SK-N-SH (cell line): ENCODE measurements at places on chromosomes 13 and 19.

GRCh38 chr13:39016787-39017186 lies 21.1 kb downstream of the PROSER1 start:
- DNase-seq, result peak; percentile 51

GRCh38 chr19:32404933-32405430 lies 588 bp upstream of the DPY19L3 start:
- DNase-seq, result no peak

DNA sequence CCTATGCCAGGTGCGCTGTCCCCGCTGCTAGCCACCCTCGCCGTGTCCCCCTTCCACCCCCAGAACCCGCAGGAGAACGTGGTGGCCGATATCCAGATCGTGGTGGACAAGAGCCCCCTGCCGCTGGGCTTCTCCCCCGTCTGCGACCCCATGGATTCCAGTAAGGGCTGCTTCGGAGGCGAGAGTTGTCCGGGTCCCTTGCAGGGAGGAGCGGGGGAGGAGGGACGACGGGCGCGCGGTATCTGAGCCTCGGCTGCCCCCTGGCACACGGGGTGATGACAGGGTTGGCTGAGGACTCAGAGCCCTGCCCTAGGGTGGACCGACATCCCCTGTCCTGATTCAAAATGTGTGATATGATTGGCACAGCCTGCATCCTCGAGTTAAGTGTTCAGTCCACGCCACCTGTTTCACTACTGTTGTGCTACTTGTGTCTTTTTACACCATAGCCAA lies 653 bp downstream of the MVB12A start:
- peak; percentile 85 for DNase-seq

DNA sequence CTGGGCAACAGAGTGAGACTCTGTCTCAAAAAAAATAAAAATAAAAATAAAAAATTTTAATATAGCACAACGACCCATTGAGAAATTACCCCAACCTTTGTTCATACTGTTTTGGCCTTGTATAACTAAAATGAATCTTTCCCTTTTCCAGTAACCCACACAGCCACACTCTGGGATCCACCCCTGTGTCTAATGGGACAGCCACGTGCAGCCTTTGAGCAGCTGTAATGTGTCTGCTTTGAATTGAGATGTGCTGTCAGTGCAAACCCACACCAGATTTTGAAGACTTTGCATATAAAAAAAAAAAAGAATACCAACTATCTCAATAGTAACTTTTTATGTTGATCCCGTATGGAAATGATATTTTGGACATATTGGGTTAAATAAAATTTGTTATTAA lies 112.7 kb upstream of the UBL3 start:
- DNase-seq, result no peak

DNA sequence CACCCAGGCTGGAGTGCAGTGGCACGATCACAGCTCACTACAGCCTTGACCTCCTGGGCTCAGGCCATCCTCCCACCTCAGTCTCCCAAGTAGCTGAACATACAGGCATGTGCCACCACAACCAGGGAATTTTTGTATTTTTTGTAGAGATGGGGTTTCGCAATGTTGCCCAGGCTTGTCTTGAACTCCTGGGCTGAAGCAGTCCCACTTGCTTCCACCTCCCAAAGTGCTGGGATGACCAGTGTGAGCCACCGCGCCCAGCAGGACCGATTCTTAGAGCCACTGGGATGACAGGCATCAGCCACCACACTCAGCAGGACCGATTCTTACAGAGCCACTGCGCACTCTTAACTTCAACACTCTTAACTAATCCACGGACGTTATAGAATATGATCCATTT lies 54.9 kb upstream of the RANBP3 start:
- no peak for DNase-seq

DNA sequence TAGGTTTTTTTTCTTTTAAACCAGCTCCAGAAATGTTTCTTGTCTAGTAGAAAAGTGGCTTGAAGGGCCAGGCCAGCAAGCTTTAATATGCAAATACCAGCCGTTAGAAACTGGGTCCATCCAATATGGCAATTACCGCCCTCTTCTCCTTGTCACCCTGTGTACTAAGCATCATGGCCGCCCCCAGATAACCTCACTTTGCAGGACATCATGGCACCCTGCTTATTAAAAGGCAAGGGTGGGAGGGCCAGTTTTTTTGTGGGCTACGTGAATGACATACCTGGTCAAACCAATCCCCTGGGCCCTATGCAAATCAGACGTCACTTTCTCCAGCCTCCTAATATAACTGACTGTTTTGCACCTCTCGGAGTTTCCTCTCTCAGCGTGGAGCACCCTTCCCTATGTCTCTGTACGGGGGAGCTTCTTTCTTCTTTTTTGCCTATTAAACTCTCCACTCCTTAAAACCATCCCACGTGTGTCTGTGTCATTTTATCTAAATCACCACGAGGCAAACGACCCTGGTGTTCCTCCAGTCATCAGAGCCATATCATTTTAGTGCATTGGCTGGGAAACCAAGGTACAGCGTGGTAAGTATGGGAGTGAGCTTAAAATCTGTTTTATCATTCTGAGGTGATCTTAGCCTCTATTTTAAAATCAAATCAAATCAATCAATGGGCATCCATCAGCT lies 27.7 kb downstream of the OXGR1 start:
- no peak for DNase-seq

DNA sequence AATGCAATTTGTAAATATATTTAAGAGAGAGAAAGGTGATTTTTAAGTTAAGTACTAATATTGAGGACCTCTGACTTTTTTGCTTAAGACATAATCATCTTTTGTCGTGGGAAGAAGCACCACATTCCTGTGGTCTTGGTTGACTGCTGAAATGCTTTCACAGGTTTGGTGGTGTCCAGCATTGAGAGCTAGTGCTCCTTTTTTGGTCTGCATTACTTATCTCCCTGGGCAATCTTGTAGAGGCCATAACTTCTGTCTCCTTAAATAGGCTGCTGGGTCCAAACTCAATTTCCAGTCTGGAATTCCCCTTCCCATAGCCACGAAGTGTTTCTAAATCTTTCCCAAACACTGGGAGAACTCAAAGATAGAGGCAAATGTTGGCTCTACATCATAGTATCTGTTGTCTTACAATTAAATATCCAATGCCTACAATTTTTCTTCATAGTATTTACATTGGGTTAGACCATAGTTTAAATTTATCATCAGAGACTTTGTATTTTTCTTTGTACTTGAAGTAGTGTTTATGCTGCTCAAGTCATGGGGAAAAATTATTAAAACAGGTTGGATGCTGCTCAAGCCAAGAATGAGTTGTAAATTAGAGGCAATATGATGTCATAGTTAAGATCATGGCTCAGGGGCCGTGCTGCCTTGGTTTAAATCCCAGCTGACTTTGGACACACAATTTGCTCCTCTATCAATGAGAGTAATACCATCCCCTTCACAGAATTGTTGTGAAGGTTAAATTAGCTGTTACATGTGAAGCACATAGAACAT lies 105.6 kb downstream of the POSTN start:
- no peak for DNase-seq

GRCh38 chr19:23415561-23416191 lies 20.4 kb upstream of the ZNF91 start:
- peak; percentile 86 for DNase-seq

- no peak for DNase-seq
Measured at GRCh38 chr19:2056837-2057192, 5.8 kb upstream of the MKNK2 start.

- DNase-seq, result no peak
Measured at GRCh38 chr19:46022061-46022430, 807 bp downstream of the PGLYRP1 start.

GRCh38 chr13:33375421-33375820 lies 89.9 kb upstream of the STARD13 start:
- DNase-seq, result no peak

GRCh38 chr19:58468216-58468839 lies 1.4 kb downstream of the ZNF324 start:
- no peak for DNase-seq

GRCh38 chr13:47110833-47111240 lies 214.0 kb upstream of the HTR2A start:
- DNase-seq, result no peak

GRCh38 chr19:30969591-30969990 lies 379.6 kb downstream of the TSHZ3 start:
- no peak for DNase-seq

DNA sequence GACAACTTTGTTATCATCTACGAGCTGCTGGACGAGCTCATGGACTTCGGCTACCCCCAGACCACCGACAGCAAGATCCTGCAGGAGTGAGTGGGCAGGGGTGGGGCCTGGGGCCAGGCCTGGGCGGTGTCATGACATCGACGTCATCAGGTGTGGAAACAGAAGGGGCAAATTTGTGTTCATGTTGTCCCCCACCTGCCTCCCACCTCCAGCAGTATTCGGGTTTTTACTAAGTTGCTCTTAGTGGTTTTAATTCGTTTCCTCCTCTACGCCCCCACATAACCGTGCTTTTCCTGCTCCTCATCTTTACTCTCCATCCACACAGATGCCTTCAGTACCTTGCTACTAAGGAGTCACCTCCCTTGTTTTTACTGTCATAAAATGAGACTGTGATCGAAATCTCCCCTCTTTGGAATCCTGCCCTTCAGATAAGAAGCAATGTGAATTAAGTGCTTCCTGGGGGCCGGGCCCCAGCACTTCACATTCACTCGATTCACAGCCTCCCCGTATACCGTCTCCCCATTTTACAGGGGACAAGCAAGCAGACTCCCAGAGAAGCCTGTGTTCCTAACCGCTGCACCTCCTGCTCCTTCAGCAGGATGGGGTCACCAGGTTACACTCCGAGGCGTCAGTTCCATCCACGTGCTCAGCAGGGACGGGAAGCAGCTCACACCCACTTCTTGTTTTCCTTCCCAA lies 10.5 kb downstream of the AP1M1 start:
- DNase-seq, result no peak

GRCh38 chr13:79678100-79678499 lies 197.1 kb downstream of the NDFIP2 start:
- no peak for DNase-seq

- peak; percentile 75 for DNase-seq
Measured at GRCh38 chr19:2231621-2232221, 4.4 kb downstream of the PLEKHJ1 start.

DNA sequence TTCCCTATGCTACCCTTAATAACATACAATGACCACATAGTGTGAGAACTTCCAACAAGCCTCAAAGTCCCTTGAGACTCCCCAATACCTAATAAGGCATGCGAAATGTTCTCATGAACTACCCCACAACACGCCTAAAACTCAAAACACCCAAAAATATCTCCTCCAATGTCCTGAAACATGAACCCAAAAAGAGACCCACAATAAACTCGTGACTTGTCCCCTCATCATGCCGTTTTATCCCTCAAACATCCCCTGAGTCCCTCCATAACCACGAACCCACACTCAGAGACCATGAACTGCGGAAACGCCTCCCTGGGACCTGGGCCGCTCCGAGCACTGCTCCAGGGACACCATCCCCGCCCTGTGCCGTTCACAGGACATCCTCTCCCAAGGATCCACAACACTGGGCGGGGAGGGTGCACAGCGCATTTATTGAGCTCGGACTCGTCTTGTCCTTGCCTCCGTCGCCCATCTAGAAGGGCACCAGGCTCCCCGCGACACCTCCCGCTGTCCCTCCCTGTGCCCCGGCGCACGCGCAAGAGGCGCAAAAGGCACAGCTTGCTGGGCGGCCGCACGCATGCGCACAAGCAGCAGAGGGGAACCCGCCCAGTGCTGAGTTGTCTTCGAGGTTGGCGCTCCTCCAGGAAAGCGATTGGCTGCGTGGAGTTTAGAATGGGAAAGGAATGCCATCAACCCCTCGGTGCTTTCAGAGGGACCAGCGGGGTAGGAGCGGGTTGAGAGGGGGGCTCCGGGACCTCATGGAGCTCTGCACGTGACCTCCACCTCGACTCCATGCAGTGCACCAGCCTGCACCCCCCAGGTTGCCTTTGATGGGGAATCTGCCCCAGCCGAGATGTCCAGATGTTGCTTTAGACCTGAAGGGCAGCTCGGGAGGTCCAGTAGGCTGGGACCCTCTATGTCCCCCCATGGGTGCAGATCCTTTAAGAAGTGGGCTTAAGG lies 8.8 kb downstream of the FXYD3 start:
- DNase-seq, result peak; percentile 98

- DNase-seq, result no peak
Measured at GRCh38 chr19:19514215-19514657, 1.1 kb downstream of the TSSK6 start.

DNA sequence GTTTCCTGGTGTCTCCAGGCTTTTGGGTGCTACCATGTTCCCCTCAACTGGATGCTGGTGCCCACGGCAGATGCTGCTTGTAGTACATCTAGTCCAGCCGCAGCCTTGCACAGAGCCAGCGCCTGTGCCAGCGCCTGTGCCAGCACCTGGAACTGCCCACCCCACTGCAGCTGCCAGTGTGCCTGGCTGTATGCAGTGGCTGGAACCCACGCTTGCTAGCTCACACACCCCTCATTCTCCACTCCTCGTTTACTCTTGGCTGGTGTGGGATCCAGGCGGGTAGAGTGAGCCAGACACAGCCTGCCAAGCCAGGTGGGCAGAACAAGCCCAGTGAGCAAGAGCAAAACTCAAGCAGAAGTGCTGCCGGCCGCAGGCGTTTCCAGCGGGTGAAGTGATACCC lies 428.6 kb downstream of the SLITRK1 start:
- DNase-seq, result no peak

DNA sequence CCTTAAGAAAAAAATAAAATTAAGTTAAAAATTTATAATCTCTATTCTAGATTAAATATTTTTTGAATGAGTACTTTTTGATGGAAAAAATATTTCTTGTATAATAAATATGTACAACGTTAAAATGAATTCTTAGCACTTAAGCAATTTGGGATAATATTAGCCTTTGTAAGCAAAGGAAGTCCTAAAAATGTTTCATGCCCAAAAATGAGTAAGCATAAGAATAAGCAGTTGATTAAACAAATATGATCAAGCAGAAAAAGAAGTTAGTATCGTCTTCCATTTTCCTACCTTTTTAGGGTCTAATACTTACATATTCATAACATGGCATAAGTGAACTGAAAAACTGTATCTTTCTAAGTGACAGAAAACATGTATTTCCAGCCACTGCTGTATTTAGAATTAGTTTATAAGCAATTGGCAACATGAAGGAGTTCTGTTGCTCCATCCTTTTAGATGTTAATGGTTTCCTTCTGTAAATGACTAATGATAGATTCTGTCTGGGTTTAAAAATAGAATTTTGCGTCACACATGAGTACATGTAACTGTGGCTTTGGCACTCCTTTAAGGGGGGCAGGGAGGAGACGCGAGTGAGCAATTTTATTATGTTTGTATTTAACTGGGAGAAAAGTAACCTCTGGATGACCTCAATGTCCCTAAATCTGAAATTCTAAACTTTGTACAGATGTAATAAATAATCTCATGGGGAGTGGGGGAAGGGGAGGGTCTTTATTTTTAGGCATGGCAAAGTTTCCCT lies 237.4 kb downstream of the RGCC start:
- DNase-seq, result no peak

DNA sequence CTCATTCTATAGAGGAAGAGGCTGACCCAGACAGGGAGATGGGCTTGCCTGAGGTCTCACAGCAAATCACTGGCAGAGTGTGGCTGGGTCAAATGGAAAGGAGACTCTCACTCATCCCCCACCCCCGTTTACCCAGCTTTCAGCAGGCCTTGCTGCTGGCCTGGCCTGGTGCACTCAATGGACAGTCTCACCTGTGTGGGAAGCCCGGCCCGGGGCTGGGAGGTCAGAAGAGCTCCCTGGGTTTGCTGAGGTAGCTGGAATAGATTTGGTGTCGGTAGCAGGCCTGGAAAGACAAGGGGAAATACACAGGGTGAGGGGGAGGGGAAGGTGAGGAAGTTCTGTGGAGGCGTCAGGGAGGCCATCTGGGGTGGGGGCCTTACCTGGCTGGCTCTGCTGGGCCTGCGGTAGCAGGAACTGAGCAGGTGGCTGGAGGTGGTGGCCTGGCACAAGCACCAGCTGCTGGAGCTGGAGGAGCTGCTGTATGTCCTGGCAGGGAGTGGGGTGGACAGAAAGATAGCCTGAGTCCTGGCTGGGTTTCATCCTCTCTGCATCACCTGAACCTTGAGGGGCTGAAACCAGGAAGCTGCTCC lies 23.5 kb downstream of the ZNF574 start:
- no peak for DNase-seq
